ENCODE measurements at places on chromosomes 2 and 18.
A peak's percentile ranks its signal among the peaks of the same experiment; 100 is the strongest.

DNA sequence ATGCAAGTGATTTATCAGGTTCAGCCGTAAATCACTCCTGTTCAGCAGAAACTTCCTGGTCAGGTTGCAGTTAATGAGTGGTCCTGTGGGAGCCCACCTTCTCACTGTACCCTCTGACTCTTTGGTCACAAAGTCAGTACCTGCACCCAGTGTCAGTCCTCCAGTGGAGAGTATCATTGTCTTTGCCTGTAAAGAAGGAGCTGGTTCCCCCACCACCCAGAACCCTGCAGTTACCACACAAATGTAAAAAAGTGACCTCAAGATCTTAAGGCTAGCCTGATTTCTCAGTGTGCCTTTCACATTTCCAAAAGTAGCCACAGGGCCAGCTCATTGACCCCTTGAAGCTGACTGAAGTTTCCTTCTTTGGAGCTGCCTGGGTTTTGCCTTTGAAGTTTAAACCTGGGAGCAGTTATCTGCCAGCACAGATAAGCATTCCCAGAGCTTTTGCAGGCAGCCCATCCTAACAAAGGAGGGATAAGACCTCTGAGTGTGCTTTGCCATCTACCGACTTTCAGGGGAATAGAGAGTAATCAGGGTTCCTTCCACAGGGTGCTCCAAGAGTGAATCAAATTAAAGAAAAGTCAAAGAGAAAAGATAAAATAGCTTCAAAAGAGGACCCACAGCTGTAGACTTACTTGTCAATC, 725.2 kb downstream of the CPS1 start:
- DNase-seq = no peak

DNA sequence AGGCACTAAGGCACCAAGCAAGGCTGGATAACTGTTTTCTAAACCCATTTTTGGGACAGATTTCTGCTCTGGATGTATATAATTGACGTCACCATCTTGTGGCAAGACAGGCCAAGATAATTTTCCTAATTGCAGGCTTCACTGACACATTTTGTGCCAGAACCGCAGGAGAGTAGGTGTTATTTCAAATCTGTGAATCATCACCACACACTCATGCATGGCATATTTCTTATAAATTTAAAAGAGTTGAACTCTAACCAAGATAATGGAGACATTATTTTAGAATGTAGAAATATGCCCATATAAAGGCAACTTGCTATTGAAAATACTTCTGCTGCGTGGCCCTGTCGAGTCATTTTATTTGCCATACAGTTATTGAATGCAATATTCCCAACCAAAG, 68.3 kb upstream of the ACYP2 start:
- no peak for DNase-seq

GRCh38 chr18:54801374-54801773, 26.9 kb upstream of the RAB27B start:
- DNase-seq = no peak

DNA sequence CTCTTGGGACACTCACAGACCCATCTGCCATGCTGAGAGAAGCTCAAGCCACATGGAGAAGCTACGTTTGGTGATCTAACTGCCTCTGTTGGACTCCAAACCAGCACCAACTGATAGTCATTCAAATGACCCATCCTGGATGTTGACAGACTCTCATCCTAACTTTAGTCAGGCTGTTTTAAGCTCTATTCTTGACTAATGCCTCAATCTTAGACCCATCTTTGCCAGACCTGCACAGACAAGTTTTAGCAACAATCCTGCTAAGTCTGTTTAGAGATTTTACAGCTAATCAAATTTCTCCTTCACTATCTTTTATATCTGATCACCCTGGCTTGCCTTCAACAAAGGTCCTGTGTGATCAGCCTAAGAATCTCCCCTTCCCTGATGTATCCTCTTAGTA, 245.1 kb downstream of the SCG2 start:
- no peak for DNase-seq

- DNase-seq = no peak
Observed at GRCh38 chr2:121044412-121044811, 240.6 kb downstream of the TFCP2L1 start.

DNA sequence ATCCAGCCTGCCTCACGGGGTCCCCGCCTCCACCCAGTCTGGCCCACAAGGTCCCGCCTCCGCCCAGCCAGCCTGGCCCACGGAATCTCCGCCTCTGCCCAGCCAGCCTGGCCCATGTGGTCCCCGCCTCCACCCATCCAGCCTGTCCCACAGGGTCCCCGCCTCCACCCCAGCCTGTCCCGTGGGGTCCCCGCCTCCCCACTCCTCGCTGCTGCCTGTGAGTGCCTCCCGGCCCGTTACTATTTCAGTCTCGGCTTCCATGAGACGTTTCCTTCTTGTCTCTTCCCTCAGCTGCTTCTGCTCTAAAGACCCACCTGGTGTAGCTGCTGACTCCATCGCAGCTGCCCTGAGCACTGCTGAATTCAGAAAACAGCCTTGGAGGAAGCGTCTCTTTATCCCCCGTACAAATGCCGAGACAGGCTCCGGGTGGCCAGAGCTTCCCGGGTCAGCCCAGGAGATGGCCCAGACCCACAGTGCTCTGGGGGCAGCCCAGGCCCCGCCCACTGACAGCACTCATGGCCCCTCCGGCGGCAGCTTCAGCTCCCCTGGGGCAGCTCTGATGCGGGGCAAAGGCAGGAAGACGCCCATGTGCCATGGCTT, 69.8 kb downstream of the NFATC1 start:
- DNase-seq = peak; percentile 81

DNA sequence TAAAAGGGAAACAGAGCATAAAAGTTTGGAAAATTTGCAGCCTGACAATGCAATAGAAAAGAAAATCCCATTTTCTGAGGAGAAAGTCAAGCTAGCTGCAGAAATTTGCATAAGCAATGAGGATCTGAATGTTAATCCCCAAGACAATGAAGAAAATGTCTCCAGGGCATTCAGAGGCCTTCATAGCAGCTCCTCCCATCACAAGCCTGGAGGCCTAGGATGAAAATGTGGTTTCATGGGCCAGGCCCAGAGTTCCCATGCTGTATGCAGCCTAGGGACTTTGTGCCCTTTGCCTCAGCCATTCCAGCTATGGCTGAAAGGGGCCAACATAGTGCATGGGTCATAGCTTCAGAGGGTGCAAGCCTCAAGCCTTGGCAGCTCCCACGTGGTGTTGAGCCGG, 10.3 kb upstream of the SCN1A start:
- no peak for DNase-seq

GRCh38 chr18:10381516-10381915, 72.9 kb upstream of the APCDD1 start:
- DNase-seq = no peak

DNA sequence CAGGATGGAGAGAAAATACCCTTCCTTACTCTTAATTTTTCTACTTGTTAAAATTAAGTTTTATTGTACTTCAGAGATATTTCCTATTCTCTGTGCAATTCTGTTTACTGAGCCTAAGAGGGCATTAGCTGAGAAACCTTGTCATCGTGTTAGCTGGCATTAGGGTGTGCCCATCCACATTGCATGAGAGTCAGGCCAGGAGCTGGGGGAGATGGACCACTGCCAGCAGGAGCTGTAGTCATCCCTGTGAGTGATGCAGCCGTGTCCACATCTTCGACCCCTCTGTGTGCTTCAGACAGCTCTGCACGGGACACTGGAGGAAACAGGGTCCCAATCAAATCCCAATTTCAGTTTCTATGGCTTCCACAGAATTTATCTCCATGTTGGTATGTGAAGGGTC, 34.2 kb downstream of the ABCA12 start:
- no peak for DNase-seq

- no peak for DNase-seq
Observed at GRCh38 chr2:215879977-215880940, 133.1 kb downstream of the MREG start.

- DNase-seq = no peak
Observed at GRCh38 chr2:101832114-101832513, 134.6 kb downstream of the MAP4K4 start.

GRCh38 chr2:30775833-30776232, 31.4 kb downstream of the CAPN13 start:
- no peak for DNase-seq

GRCh38 chr2:137980459-137980858, 16.2 kb downstream of the HNMT start:
- no peak for DNase-seq

DNA sequence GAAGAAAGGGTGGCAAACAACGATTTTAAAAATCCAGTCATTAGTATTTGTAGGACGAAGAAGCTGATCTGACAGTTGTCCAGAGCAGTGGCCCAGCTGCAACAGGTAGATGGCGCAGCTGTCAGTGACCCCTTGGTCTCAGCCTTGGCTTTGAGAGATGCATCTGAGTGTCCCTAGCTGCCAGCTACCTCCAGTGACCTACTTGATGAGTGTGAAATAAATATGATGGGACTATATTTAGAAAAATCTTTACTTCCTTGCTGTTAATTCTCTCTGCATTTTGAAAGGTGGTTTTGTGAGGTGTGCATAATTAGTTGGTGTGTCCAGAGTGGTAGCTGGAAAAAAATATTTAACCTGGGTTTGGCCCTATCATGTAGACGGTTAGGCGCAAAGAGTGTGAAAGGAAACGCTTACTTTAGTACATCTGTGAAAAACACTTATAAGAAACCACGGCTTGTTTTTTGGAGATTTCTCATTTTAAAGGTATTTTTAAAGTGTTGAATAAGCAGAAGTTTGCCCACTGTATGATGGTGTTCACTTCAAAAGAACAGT, 963 bp downstream of the INPP1 start:
- DNase-seq = no peak

DNA sequence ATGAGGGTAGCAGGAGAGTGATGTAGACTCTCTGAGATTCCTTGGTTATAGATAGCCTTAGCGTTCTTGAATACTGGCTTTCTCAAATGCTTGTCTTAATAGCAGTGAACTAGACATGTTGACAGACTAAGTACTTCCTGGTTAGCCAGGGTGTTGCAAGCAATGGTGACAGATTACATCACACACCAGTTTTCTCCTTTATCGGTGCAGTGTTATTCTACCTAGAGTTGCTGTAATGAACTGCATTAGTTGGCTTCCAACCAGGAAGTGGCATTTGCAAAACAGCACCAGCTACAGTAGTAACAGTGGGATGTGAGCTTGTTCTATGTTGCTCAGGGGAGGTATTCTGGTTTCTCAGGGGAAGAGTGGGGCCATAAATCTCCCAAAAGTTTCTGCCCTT, 582.2 kb upstream of the DDX18 start:
- DNase-seq = no peak

GRCh38 chr2:31398881-31399280, 15.7 kb downstream of the XDH start:
- no peak for DNase-seq

DNA sequence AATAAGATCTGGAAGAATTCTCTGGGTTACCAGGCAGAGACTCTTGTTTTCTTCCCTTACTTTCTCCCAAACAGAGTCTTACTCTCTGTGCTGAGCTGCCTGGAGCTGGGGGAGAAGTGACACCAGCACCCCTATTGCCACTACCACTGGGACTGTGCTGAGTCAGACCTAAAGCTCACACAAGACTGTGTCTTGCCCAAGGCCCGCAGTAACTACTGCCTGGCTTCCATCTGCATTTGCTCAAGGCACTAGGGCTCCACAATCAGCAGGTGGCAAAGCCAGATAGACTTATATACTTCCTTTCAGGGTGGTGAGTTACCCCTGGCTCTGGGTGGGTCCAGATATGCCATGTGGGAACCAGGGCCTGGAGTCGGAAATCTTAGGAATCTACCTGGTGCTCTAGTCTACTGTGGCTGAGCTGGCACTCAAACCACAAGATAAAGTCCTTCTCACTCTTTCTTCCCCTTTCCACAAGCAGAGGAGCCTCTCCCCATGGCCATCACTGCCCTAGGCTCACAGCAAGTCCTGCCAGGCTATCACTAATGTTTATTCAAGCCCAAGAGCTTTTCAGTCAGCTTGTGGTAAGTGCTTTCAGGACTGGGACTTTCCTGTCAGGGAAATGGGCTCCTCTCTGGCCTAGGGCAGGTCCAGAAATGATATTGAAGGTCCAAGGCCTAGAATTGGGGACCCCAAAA, 27.6 kb upstream of the SERPINB2 start:
- no peak for DNase-seq

- DNase-seq = no peak
Observed at GRCh38 chr2:172516299-172516698, 39.6 kb upstream of the PDK1 start.

- no peak for DNase-seq
Observed at GRCh38 chr2:160432633-160433032, 61.0 kb downstream of the RBMS1 start.

All from left hindlimb (tissue), 1 donor.